HFF-Myc (cell line): ENCODE measurements at places on chromosomes 2 and 18.

DNA sequence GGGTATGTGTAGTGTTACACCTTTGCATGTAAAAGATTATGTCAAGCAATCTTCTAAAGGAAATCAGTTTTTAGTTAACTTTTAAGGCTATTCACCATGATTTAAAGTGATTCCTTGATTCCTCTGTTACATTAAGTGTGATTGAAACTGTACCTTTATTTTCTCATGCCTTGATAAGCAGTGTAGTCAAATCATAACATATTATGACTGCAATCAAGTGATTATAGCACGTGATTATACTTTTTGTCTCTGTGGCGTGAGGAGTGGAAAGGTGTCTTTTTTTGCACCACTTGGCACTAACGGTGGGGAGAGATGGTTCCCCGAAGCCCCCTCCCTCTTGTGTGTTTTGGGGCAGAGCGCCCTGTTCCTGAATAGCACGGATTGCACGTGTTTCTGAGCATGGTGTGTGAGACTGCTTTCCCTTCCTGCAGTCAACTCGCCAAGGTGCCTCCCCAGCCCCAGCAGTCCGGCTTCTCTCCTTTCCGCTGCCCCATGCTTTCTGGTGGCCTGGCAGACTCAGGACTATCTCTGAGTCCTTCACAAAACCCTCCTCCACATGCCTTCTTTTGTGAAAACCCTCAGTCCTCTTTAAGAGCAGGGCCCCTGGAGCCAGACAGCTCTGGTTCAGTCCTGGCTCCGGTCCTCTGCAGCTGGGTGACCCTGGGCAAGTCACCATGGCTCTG, 68.4 kb downstream of the AGAP1 start:
- no peak for DNase-seq

DNA sequence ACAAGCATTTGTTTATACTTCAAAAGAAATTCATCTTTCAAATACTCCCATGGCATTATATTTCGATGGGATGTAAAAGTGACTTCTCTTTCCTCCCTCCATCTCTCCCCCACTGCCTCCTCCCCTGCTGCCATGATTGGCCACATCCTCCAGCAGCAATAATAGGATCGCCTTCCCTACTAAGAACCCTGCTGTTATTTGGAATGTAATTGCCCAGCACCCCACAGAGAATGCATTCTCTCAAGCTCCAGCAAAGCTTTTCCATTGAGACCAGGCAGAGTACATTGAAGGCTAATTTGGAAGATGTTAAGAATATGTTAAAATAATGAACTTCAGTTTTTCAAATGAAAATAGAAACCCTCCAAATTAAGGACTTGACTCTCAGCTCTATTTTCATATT, 375.4 kb upstream of the ACVR2A start:
- no peak for DNase-seq

DNA sequence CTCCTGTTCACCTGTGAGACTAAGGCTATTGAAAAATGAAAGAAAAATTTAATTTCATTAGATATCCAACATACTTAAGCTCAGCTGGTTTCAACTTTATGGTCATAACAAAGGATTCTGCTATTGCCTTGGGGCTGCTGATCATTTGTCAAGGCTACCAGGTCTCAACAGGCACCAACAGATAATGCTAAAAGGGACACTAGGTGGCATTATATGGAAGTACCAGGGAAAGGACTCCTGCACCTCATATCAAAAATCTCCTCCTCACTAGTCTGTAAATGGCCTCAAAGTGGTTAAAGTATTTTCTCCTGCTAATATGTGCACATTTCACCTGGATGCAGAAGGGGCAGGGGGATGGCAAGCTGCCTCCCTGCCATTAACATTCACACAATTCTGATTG, 167.9 kb upstream of the REG3A start:
- DNase-seq: no peak

DNA sequence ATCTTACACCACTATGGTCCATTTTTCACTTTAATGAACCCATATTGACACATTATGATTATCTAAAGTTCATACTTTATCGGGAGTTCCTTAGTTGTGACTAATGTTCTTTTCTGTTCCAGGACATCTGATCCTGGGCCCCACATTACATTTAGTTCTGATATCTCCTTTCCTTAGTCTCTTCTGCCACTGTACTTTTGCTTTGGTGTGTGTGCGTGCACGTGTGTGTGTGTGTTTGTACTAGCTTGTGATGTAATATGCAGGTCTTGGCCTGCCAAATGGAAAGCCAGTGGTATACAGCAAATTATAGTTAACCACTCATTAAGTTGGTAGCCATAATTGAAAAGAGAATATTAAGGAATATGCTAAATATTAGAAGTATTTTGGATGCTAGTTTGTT, 88.0 kb downstream of the CDC42EP3 start:
- DNase-seq: no peak

- no peak for DNase-seq
Observed at GRCh38 chr2:71455741-71456569, 2.6 kb downstream of the DYSF start.

DNA sequence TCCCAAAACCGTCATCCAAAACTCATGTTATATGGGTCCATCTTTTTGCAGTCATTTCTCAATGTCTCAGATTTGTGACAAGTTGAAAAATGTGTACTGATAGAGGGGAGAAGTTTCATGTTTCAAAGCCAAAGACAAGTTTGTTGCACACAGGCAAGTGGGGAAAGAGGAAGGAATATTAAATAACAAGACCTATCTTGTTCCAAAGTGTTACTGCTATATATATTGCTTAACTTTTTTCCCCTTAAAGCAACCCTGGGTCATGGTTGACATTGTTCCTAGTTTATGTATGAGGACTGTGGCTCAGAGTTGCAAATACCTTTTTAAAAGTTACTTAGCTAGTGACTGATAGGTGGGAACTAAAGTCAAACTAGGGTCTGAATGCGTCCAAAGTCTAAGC, 1.7 kb downstream of the ITGA4 start:
- no peak for DNase-seq

- no peak for DNase-seq
Observed at GRCh38 chr2:105977212-105977611, 216.9 kb downstream of the UXS1 start.

DNA sequence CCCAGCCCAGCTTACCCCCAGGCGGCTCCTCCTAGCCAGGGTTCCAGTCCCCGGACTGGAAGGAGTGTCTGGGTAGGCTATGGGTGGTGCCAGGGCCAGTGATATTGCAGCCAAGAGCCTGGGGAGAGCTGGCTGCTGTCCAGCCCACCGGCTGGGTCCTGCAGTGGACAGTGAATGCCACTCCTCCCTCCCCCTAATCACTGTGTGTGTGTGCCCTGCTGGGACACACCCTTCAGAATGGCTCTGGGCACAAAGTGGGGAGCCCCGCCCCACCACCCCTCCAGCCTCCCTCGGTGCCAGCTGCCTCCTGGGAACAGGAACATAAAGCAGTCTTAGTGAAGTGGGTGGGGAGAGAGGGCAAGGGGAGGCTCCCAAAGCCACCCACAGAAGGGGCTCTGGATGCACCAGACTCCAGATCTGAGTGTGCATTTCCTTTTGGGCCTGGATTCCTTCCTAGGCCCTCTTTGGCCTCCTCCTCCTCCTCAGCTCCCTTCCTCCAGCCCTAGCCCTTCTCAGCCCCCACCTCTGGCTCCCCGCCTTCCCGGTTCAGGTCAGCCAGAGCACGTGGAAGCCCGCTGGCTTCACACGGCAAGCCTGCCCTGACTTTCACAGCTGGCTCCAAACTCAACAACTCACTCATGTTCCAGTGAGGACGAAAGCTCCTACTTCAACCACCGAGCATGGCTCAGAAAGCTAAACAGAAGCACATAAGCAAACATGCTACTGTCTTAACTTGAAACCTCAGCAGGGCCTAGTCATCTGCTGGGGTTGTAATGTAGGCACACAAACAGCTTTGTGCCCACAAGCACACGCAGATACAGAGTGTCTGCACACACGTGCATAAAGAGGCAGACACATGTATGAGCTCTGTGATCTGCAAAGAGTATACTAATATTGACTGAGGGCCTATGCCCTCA, 209.2 kb upstream of the SMAD2 start:
- no peak for DNase-seq

DNA sequence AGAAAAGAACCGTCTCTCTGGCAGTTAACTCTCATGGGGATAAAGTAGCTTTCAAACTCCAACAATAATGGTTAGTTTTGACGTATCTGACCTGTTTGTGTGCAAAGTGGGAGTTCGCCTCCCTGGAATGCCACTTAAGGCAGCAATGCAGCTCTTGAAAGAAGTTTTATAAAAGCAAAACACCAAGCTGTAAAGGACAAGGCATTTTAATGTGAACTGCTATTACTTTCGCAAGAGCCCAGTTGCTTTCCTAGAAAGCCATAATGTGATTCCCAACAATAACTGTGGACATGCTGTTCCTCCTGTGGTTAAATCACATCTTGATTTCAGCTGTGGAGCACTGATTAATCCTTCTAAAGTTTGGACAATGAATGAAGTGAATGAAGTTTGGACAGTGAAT, 303.7 kb downstream of the PTPRM start:
- peak; percentile 10 for DNase-seq

- no peak for DNase-seq
Observed at GRCh38 chr2:136394136-136395060, 276.4 kb upstream of the CXCR4 start.

GRCh38 chr2:10501451-10501961, 53.4 kb upstream of the ODC1 start:
- DNase-seq: no peak

DNA sequence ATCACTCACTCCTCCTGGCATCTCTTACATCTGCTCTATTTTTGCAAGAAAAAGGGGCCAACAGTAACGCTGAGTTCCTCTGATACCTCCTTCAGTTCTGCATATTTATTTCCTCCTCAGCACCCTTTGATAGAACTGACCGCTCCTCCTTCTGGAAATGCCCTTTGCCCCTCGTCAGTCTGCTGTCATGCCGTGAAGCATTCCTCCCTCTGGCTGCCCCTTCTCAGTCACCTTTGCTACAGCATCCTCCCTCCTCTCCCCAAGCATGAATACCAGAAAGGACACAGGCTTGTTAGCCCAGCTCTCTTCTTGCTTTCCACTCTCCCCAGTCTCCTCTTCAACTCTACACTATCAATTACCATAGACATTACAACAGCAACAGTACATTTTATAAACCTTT, 135.4 kb downstream of the NBAS start:
- no peak for DNase-seq

DNA sequence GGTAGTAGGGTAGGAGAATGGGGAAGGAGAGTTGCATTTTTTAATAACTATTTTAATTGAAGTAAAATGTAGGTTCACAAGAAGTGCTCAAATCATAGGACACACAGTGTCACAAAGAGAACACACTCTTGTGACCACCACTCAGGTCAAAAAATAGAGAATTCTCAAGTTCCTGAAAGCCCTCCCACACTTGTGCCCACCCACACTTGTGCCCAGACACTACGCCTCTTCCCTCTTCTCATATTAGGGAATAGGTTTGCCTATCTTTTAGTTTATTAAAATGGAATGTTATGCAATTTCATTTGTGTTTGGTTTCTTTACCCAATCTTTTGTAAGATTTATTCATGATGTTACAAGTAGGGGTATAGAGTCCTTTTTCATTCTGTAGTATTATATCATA, 67.2 kb downstream of the UGGT1 start:
- no peak for DNase-seq

- DNase-seq: no peak
Observed at GRCh38 chr2:226660526-226660925, 139.1 kb downstream of the IRS1 start.

DNA sequence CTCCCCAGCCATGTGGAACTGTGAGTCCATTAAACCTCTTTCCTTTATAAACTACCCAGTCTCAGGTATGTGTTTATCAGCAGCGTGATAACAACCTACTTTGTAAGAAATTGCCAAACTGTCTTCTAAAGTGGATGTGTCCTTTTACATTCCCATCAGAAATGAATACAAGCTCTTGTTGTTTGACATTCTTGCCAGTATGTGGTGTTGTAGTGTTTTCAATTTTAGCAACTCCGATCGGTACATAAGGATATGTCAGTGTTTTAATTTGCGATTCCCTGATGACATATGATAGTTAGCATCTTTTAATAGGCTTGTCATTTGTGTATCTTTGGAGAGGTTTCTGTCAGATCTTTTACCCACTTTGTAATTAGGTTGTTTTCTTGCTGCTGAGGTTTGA, 1156.3 kb upstream of the CRIM1 start:
- no peak for DNase-seq

DNA sequence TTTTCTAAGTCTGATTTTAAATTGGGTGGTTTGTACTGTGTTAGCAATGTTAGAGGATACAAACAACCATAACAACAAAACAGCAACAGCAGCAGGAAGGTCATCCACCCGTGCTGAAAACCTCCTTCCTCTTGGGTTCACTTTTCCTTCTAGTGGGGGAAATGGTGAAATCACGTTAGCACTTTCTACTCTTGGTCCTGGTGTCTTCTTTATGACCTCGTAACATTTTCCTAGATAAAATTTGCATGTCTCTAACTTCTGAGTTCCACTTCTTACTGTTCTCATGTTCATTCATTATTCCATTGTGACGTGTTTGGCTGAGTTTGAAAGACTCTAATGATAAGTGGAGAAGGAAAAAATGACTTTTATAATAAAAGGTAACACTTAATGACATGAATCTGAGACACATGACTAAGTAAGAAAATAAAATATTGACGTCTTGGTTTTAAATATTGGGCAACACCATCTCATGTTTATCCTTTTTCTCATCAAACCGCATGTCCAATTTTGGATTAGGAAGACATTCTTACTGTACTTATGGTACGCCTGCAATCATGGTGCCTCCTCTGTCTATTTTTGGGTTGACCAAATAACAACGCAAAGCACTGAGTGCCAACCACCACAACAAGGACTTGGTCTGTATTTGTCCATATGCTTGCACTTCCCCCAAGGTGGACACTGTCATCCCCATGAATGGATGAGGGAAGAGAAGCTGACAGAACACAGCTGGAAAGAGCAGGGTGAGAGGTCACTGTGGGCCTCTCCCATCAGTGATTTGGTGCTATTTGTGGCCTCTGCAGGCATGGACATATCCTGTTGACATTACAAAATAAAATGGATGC, 25.7 kb upstream of the IL1R1 start:
- DNase-seq: no peak

- no peak for DNase-seq
Observed at GRCh38 chr18:35936951-35937350, 35.5 kb upstream of the RMP24 start.

DNA sequence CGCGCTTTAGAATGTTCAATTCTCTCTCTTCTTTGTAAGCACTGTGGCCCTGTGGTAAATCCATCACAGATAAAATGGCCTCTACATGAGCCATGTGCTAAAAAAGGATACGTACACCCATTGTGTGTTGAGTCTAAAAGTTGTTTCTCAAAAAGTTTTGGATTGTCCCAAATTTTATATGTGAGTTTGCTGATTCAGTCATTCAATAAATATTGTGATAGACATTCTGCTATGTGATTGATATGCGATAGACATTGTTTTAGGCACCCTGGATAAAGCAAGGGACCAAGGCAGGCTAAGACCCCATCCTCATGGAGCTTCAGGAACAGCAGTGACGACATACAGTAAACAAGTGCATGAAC, 53.5 kb downstream of the E2F6 start:
- no peak for DNase-seq
